Frontal cortex (tissue), 4 donors: ENCODE measurements at places on chromosomes 2 and 18. TPM values are rescaled to one million over a fixed set of nuclear protein-coding genes. Genes with fewer than 3 reads are reported as not detected.

The FAM124B gene
- total RNA-seq: 8.2 TPM

GRCh38 chr18:9095297-9096006, 7.0 kb upstream of the NDUFV2 start:
- DNase-seq: no peak

The KCNF1 gene
- total RNA-seq: 20.0 TPM

DNA sequence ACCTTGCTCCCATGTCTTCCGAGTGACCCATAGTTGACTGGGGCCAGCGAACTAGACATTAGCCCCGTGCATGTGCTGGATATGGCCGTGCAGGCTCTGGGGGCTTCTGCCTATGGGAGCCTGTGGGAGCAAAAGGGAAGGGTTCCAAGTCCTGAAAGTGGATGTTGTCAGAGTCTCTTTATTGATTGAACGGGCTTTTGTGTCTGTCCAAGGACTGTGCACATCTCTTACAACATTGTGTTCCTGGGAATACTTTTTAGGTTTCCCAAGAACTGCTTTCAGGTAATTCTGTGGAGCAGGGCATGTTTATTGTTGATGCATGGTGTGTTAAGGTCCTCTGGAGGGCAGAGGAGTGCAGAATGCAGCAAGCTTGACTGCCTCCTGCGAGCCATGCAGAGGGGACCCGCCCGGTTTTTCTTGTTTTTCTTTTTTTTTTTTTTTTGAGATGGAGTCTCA, 5.0 kb downstream of the RNF144A start:
- no peak for DNase-seq

GRCh38 chr2:166381-166780, 97.5 kb downstream of the SH3YL1 start:
- DNase-seq: no peak

The DNAJC5G gene
- total RNA-seq: not detected

- DNase-seq: no peak
Observed at GRCh38 chr2:120809609-120810440, 74.2 kb downstream of the GLI2 start.

GRCh38 chr2:110871637-110872036, 139.3 kb downstream of the ACOXL start:
- DNase-seq: no peak

The HNMT gene
- 64.0 TPM for total RNA-seq

The DIPK1C gene
- total RNA-seq: 4.9 TPM

DNA sequence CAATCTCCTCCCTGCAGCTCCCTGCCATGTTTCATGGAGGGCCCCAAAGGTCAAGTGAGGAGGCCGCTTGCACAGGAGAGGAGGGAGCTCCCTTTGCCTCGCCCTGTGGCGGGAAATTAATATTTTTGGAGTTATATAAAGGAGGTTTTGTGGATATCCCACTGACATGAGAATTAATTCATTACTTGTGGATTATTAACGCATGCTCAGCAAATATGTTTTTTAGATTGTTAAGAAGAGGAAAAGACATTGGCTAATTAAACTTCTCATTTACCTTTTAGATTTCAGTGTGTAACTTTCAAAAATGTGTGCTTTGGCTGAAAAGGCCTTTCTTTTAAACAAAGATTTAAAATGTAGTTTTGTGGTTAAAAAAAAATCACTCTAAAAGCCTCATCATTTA, 474.0 kb downstream of the SOCS6 start:
- no peak for DNase-seq

- no peak for DNase-seq
Observed at GRCh38 chr18:55109818-55110414, 150.7 kb upstream of the CCDC68 start.

The ASB18 gene
- total RNA-seq: 0.82 TPM

DNA sequence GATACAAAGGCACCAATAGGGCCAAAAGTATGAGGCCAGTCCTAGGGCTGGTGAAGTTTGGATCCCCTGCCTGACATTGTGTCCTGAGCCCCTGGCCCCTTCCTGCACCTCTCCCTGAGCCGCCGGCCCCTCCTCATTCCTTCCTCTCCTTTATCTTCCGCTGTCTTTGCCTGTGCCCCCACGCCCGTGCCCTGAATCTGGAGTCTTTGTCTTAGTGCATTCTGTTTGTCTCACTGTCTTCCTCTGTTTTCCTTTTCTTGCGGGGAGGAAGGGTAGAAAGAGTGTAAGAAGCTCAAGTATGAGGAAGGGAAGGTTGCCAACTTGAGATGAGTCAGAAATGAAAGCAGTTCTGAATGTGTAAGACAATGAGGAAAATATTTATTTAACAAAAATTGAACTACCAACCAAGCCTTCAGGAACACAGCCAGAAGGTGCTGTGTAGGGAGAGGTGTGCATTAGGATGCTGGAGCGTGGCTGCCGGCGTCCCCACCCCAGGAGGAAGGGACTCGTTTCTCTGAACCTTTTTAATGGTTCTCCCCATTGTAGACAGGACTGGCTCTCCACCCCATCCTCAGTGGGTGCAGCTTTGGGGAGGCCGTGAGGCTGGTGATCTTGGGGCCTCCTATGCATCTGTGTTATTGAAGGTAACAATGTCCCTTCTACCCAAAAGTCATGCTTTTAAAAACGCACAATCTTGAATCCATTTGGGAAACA, 133.1 kb downstream of the NEDD4L start:
- DNase-seq: no peak

The PAX8 gene
- under 0.01 TPM for total RNA-seq

DNA sequence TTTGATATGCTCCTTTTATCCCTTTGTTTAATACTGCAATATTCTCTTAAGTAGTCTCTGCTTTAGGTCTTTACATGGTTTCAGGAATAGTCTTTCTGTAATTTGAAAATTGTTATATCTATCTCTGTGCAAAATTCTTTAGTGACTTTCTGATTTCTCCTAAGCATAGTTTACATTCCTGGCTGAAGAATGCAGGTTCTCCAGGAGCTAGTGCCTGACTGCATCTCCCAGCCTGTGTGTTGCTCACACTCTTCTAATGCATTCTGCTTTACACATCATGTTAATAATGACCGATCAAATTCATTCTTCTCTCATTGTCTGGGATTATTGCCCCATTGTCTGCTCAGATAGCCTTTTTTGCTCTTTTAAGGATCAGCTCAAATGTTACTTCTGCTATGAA, 1349.2 kb downstream of the DSC3 start:
- DNase-seq: no peak

GRCh38 chr2:23434721-23435121, 49.7 kb downstream of the KLHL29 start:
- DNase-seq: no peak

GRCh38 chr18:76126327-76126726, 368.7 kb downstream of the ZNF516 start:
- no peak for DNase-seq

The C2orf92 gene
- total RNA-seq: 3.3 TPM

GRCh38 chr2:77397763-77398162, 124.4 kb downstream of the LRRTM4 start:
- DNase-seq: no peak

The CIB4 gene
- total RNA-seq: not detected

DNA sequence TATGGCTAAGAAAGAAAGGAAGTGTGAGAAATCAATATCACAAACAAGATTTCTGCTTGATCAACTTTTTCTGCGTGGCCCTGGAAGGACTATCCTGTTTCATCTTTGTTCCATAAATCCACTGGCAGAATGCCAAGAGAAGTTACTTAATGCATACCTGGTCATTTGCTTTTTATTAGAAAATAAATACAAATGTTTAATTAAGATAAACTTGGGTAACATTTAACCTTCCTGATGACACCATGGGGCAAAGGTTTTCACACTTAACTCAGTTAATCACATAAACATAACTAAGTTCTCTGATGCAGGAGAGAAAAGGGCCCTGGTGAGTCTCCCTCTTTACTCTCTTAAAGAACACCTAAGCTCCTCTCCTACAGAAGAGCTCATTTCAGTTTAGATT, 203.3 kb downstream of the AFF3 start:
- DNase-seq: no peak

DNA sequence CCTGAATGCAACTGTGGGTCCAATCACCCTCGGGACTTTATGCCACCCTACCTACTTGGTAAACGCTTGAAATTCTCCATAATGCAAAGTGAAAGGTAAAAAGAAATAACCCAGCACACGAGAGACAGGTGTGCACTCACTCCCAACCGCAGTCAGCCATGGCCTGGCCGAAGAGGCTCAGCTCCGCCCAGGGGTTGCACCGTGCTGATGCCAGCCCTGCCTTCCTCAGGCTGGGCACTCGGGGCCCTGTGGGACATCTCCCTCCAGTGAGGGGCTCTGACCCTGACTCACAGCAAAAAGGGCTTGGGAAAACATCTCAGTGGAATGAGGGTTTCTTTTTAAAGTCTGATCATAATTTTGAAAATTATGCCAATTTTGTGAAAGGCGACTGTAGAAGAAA, 13.3 kb downstream of the SLC66A2 start:
- DNase-seq: no peak

The SLC9A4 gene
- total RNA-seq: under 0.01 TPM

The CYP1B1 gene
- 7.3 TPM for total RNA-seq

GRCh38 chr2:76268902-76269620, 558.3 kb upstream of the GCFC2 start:
- DNase-seq: no peak

The KCNIP3 gene
- total RNA-seq: 4.9 TPM

The ABCA12 gene
- total RNA-seq: 0.41 TPM

GRCh38 chr2:50582164-50582563, 449.8 kb downstream of the NRXN1 start:
- DNase-seq: no peak

GRCh38 chr2:201174687-201175086, 8.3 kb upstream of the CASP10 start:
- DNase-seq: no peak

DNA sequence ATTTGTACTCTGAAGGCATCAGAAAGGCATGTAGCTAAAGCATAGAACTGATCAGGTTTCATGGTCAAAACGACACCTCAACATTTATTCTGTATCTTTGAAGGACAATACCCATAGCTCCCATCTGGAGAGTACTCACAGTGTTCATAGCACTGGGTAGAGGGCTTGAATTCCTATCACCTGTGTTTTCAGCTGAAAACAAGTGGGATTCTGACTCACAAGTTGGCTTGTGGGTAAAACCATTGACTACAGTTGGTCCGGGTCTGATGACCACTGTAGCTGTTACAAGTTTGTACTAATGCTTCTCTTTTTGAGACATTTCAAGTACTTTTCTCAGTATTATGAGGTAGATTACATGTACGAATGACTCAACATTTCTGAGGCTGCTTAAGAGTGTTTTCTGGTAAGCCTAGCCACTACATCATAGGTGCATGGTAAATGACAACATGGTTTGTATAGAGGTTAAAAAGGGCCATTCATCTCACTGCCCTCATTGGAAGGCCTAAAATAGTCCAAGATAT, 68.6 kb upstream of the PELI1 start:
- DNase-seq: no peak

GRCh38 chr2:10864861-10865636, 46.7 kb upstream of the KCNF1 start:
- no peak for DNase-seq

DNA sequence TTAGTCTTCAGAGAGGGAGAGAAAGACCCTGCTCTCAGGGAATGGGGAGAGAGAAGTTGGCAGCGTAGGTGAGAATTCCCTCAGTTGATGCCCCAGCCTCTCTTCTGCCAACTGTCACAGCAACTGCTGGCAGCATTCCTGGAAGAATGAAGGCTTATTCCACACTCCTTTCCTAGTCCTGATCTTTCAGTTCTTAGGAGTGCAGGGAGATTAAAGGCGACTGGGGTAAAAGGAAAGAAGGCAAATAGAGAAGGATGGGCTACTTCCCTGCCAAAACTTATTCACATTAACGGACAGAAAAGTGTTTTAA, 65.9 kb upstream of the ACAA2 start:
- DNase-seq: no peak

GRCh38 chr2:37797081-37797480, 125.6 kb upstream of the CDC42EP3 start:
- no peak for DNase-seq
